ENCODE measurements at places on chromosomes 5 and 9. TPM values are rescaled to one million over a fixed set of nuclear protein-coding genes. Genes with fewer than 3 reads are reported as not detected.

MBLAC2 gene
- total RNA-seq: 13.1 TPM

SLC27A6 gene
- total RNA-seq: 7.6 TPM

MOB3B gene
- 19.6 TPM for total RNA-seq

ACTBL2 gene
- total RNA-seq: not detected

NTNG2 gene
- 34.3 TPM for total RNA-seq

PCDHGA7 gene
- 11.2 TPM for total RNA-seq

TYRP1 gene
- 326 TPM for total RNA-seq

SLCO4C1 gene
- total RNA-seq: 0.77 TPM

ZDHHC11 gene
- 10.3 TPM for total RNA-seq
